ENCODE measurements at places on chromosomes 2 and 18. TPM values are rescaled to one million over a fixed set of nuclear protein-coding genes. Genes with fewer than 3 reads are reported as not detected.

Gene C2orf81
- not detected for total RNA-seq

Gene SULT1C3
- total RNA-seq: not detected

Gene CEBPZ
- total RNA-seq: 52.9 TPM

Gene SLC4A5
- not detected for total RNA-seq

Gene ASB18
- not detected for total RNA-seq

Gene MAL
- total RNA-seq: 15.8 TPM

- DNase-seq: no peak
- no peaks in the 10 kb centered on the region for H3K4me1 ChIP-seq
- H3K27me3 ChIP-seq: no peaks in the 10 kb centered on the region
- no peak overlapping the region for H3K27ac ChIP-seq
Observed at GRCh38 chr2:216909541-216910210, 49.8 kb upstream of the TNP1 start.

GRCh38 chr2:145023334-145023934 is 503.5 kb upstream of the ZEB2 start:
- no peak overlapping the region for H3K27ac ChIP-seq
- no peaks in the 10 kb centered on the region for H3K4me1 ChIP-seq
- H3K36me3 ChIP-seq: no peaks in the 10 kb centered on the region
- no peaks in the 10 kb centered on the region for H3K27me3 ChIP-seq
- no peak for DNase-seq

DNA sequence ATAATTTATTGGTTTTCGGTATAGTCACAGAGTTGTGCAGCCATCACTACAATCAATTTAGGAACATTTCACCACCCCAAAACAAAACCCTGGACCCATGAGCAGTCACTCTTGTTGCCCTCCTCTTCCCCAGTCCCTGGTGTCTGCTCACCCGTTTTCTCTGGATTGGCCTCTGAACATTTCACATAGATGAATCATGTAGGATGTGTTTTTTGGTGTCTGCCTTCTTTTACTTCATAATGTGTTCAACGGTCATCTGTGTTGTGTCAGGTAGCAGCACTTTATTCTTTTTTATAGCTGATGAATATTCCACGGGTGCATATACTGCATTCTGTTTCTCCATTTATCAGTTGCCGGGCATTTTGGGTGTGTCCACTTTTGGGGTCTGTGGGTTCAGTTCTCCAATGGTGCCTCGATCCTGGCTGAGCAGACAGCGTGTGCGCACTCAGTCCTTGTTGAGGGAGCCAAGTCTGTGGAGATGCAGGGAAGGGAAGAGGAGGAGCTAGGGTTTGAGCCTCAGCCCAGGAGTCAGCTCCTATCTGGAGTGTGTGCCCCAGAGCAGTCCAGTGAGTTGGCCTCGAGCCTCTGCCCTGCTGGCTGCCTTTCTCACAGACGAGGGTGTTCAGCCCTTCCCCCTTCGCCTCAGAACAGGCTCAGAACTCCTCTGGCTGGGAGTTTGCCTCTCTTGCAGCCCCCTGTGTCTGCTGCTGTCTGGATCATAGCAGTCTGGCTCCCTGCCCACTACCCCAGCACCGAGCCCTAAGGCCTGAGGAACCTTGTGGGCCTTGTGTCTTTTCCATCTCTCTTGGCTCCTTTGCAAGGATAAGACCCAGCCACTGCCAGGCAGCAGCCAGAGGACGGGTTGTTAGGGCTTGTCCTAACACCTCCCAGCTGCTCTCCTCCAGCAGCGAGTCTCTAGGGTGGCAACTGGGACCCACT is 18.0 kb downstream of the C2orf74 start:
- peak overlapping the region; percentile 72 for H3K4me3 ChIP-seq
- peaks cover 43% of the 10 kb centered on the region for H3K36me3 ChIP-seq
- peak; percentile 76 for DNase-seq

GRCh38 chr18:12423820-12424219 is 16.1 kb downstream of the PRELID3A start:
- no peaks in the 10 kb centered on the region for H3K36me3 ChIP-seq
- no peak overlapping the region for H3K4me3 ChIP-seq
- peaks cover 19% of the 10 kb centered on the region for H3K4me1 ChIP-seq
- peak; percentile 46 for DNase-seq
- H3K27me3 ChIP-seq: no peaks in the 10 kb centered on the region
